ENCODE measurements at places on chromosomes 13 and 19. TPM values are rescaled to one million over a fixed set of nuclear protein-coding genes. Genes with fewer than 3 reads are reported as not detected.
A peak's percentile ranks its signal among the peaks of the same experiment; 100 is the strongest.

- no peak for DNase-seq
- H3K27me3 ChIP-seq: no peaks in the 10 kb centered on the region
- H3K27ac ChIP-seq: no peak overlapping the region
- H3K4me3 ChIP-seq: no peak overlapping the region
- H3K4me1 ChIP-seq: no peaks in the 10 kb centered on the region
- peaks cover 60% of the 10 kb centered on the region for H3K36me3 ChIP-seq
Measured at GRCh38 chr19:51861870-51862622, 25.7 kb downstream of the ZNF577 start.

GRCh38 chr19:51128227-51128626 is 3.5 kb downstream of the SIGLEC9 start:
- H3K27me3 ChIP-seq: peaks cover 26% of the 10 kb centered on the region
- H3K4me1 ChIP-seq: no peaks in the 10 kb centered on the region
- no peaks in the 10 kb centered on the region for H3K36me3 ChIP-seq
- no peak for DNase-seq

OR7A5 gene
- not detected for total RNA-seq

GRCh38 chr19:19053508-19054314 is 10.1 kb upstream of the SLC25A42 start:
- H3K36me3 ChIP-seq: no peaks in the 10 kb centered on the region
- no peak overlapping the region for H3K4me3 ChIP-seq
- H3K27ac ChIP-seq: no peak overlapping the region
- DNase-seq: peak; percentile 57

TPP2 gene
- 65.9 TPM for total RNA-seq

DNA sequence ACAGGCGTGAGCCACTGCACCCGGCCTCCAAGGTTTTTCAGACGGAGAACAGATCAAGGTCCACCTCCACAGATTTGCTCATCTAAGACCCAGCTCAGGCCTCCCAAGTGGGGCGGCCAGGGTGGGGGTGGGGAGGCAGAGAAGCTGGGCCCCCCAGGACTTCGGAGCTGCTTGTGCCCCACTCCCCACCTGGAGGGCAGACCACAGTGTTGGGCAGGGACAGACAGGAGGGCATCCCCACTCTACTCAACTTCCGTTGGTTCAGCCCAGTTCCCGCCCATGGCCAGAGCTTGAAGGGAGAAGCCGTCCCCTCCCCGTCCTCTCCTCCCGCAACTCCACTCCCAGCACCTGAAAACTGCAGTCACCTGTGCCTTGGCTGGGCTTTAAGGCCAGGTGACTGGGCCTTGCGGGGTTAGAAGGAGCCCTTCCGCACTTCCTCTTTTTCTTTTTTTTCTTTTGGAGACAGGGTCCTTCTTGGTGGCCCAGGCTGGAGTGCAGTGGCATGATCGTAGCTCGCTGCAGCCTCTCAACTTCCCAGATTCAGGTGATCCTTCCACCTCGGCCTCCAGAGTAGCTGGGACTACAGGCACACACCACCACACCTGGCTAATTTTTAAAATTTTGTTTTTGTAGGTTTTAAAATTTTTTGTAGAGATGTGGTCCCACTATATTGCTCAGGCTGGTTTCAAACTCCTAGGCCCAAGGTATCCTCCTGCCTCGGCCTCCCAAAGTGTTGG is 734 bp upstream of the LRRC8E start:
- H3K27me3 ChIP-seq: peaks cover 40% of the 10 kb centered on the region
- H3K4me1 ChIP-seq: no peaks in the 10 kb centered on the region
- H3K27ac ChIP-seq: no peak overlapping the region
- DNase-seq: no peak

LHB gene
- not detected for total RNA-seq

- no peaks in the 10 kb centered on the region for H3K27me3 ChIP-seq
- no peak overlapping the region for H3K4me3 ChIP-seq
- H3K4me1 ChIP-seq: no peaks in the 10 kb centered on the region
- H3K27ac ChIP-seq: no peak overlapping the region
- H3K36me3 ChIP-seq: no peaks in the 10 kb centered on the region
Measured at GRCh38 chr19:11321191-11322126, 18.0 kb downstream of the RAB3D start.

DNA sequence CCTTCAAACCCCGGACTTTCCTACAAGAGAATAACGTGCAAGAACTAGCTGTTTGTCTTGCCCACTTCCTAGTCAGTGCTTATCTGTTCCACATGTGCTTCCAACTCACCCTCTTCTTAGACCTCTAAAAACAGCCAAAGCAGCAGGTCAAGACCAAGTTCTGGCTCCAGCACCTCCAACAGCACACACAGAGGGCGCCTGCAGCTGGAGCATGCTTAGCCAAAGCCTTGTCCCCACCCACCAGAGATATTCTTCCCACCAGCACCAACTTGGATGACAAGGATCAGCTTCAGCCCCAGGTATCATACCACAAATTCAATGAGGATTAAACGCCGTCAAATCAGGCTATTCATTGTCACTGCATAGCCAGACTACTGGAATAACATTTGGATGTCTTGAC is 17.9 kb downstream of the RCBTB1 start:
- H3K27me3 ChIP-seq: no peaks in the 10 kb centered on the region
- no peak overlapping the region for H3K27ac ChIP-seq
- DNase-seq: no peak
- no peak overlapping the region for H3K4me3 ChIP-seq

VSTM1 gene
- total RNA-seq: not detected

GRCh38 chr19:19105365-19106055 is 32.8 kb downstream of the TMEM161A start:
- H3K36me3 ChIP-seq: no peaks in the 10 kb centered on the region
- H3K27ac ChIP-seq: peak overlapping the region; percentile 98
- peak; percentile 74 for DNase-seq
- peak overlapping the region; percentile 88 for H3K4me3 ChIP-seq
- H3K27me3 ChIP-seq: no peaks in the 10 kb centered on the region

GRCh38 chr13:27665761-27666160 is 44.1 kb downstream of the POLR1D start:
- H3K4me1 ChIP-seq: no peaks in the 10 kb centered on the region
- peaks cover 5% of the 10 kb centered on the region for H3K36me3 ChIP-seq
- H3K4me3 ChIP-seq: no peak overlapping the region
- H3K27ac ChIP-seq: no peak overlapping the region
- no peak for DNase-seq
- H3K27me3 ChIP-seq: no peaks in the 10 kb centered on the region

FCGBP gene
- total RNA-seq: 1.0 TPM

- H3K36me3 ChIP-seq: no peaks in the 10 kb centered on the region
- no peaks in the 10 kb centered on the region for H3K27me3 ChIP-seq
- H3K27ac ChIP-seq: no peak overlapping the region
- H3K4me1 ChIP-seq: no peaks in the 10 kb centered on the region
- DNase-seq: no peak
Measured at GRCh38 chr19:46514589-46515289, 19.1 kb upstream of the PNMA8B start.

ONECUT3 gene
- 0.93 TPM for total RNA-seq

KLK1 gene
- total RNA-seq: 0.44 TPM

DNA sequence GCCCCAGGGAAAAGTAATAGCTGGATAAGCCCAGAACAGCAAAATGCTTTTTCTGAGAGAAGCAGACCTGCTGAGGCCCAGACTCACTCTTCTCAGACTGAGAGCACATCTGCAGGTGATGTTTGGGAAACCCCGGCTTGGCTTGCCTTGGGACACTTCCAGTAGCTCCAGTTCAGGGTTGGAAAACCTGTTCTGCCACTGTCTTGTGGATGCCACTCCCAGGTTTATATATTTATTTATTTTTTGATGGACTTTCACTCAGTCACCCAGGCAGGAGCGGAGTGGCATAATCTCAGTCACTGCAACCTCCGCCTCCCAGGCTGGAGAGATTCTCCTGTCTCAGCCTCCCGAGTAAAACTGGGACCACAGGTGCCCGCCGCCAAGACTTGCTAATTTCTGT is 8.0 kb upstream of the SMARCA4 start:
- no peaks in the 10 kb centered on the region for H3K36me3 ChIP-seq
- no peak overlapping the region for H3K4me3 ChIP-seq
- H3K27ac ChIP-seq: no peak overlapping the region
- no peaks in the 10 kb centered on the region for H3K27me3 ChIP-seq
- DNase-seq: no peak

CDX2 gene
- total RNA-seq: 2.4 TPM

SHISA2 gene
- 1.7 TPM for total RNA-seq

DNA sequence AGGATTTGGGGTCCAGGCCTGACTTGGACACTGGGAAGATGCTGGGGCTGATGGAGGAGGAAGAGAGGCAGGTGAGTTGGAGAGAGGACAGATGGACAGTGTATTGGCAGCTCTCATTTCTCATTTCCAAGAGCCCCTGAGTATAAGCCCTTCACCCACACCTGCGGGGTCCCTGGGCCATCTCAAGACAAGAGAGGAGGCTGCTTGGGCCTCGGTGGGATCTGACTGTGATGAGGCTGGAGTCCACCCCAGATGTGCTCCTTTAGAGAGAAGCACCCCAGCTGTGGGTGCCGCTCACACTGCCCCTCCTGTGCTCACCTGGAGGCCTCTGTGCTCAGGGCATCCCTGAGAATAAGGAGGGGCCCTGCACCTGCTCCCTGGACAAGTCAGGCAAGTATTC is 3.7 kb downstream of the LILRA2 start:
- H3K4me1 ChIP-seq: no peaks in the 10 kb centered on the region
- DNase-seq: no peak
- H3K36me3 ChIP-seq: no peaks in the 10 kb centered on the region
- no peak overlapping the region for H3K4me3 ChIP-seq
- H3K27me3 ChIP-seq: no peaks in the 10 kb centered on the region
- H3K27ac ChIP-seq: no peak overlapping the region

C1QTNF9B gene
- not detected for total RNA-seq

DNA sequence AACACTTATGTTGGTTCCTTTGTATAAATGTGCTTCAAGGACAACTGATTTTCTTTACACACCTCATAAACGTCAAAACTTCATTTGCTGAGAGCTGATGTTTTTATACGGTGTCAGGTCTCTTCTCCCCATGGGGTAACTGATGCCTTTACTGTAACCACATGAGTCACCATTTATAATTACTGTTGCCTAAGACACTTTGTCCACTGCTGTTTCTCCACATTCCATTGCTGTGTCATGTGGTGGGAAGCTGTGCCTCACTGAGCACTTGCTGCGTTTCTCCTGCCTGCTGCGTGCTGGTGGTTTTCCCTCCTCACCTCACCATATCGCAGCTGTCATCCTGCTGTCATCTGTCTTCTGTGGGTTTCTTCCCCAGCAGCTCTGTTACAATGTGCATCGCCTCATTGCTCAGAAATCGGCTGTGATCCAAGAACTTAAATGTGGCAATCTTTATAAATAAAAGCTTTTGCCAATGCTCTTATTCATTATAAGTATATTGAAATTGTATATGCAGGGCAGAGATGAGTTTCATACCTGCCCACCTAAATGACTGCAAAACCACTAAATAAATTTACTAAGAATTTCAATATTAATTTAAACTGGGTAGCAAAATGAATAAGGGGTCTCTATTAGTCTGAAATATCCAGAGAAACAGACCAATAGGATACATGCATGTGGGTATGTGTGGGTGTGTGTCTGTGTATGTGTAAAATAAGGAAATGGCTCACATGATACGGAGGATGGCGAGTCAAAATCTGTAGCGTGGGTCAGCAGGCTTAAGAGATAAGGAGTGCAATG is 547.0 kb upstream of the SLITRK5 start:
- no peak for DNase-seq
- H3K27ac ChIP-seq: peak overlapping the region; percentile 95
- no peak overlapping the region for H3K4me3 ChIP-seq
- H3K4me1 ChIP-seq: peaks cover 13% of the 10 kb centered on the region

OR10H4 gene
- total RNA-seq: not detected

ZNF296 gene
- 1.2 TPM for total RNA-seq

DNA sequence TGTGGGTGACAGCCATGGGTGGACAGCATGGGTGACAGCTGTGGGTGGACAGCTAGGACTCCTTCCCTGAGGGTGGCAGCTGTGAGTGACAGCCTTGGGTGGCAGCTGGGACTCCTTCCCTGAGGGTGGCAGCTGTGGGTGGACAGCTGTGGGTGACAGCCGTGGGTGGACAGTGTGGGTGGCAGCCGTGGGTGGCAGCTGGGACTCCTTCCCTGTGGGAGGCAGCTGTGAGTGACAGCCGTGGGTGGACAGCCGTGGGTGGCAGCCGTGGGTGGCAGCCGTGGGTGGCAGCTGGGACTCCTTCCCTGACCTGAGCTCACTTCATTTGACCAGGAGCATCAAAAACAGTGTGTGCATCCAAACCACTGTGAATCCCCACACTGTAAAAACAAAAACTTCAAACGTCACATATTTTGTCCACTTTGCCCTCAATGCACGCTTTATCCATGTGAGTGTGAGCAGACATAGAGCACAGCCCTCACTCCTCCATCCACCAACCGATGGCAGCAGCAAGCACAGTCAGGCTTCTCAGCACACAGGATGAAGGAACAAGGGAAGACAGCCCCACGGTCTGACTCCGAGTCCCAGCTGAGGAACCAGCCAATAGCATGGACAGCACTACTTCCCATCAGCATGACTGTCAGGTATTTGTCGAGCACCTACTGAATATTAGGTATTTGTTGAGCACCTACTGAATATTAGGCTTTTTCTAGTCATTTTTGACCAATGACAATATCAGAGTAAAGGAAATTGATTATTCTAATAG is 1.6 kb upstream of the CFAP97D2 start:
- H3K4me3 ChIP-seq: no peak overlapping the region
- DNase-seq: no peak
- H3K4me1 ChIP-seq: peaks cover 9% of the 10 kb centered on the region
- H3K27ac ChIP-seq: no peak overlapping the region
- peaks cover 2% of the 10 kb centered on the region for H3K36me3 ChIP-seq
- no peaks in the 10 kb centered on the region for H3K27me3 ChIP-seq

CGB2 gene
- total RNA-seq: not detected

DNA sequence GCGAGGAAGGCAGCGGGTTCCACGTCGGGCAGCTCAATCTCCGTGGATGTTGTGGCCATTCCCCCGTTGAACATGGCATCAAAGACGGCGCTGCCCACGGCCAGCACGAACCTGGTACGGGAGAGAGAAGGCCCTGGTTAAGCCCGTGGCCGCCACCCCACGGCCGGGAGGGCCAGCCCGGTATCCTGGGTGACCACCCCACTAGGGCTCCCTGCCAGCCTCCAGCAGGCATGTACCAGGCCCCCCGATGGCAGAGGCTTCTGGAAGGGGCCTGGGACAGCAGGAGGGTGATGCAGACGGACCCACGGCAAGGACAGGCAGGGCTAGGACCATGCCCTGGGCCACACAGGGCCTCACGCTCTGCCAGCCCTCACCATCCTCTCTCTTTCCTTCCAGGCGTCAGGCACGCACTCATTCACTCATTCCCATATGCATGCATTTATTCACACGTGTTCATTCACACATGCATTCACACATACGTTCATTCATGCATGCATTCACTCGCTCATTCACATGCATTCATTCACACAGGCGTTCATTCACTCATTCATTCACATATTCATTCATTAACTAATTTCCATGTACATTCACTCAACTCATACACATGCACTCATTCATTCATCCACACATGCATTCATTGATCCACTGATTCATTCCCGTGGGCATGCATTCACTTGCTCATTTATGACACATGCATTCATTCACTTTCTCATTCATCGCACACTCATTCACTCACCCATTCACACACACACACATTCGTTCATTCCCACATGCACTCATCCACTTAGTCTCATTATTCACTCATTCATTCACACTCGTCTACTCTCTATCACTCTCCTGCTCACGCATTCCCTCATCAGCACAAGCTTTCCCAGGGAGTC is 17.9 kb downstream of the BTBD2 start:
- no peak overlapping the region for H3K27ac ChIP-seq
- H3K4me3 ChIP-seq: no peak overlapping the region
- no peaks in the 10 kb centered on the region for H3K27me3 ChIP-seq
- peaks cover 25% of the 10 kb centered on the region for H3K36me3 ChIP-seq
- H3K4me1 ChIP-seq: no peaks in the 10 kb centered on the region
- no peak for DNase-seq

All from neural crest cell (in vitro differentiated cells).